ENCODE measurements at places on chromosomes 5 and 9. TPM values are rescaled to one million over a fixed set of nuclear protein-coding genes. Genes with fewer than 3 reads are reported as not detected.

The SPATA31A3 gene
- polyA plus RNA-seq: not detected

The NUTM2F gene
- not detected for polyA plus RNA-seq

The GCNT1 gene
- polyA plus RNA-seq: 4.0 TPM

- no peak for DNase-seq
Measured at GRCh38 chr5:140398379-140398811, 3.2 kb upstream of the ANKHD1 start.

DNA sequence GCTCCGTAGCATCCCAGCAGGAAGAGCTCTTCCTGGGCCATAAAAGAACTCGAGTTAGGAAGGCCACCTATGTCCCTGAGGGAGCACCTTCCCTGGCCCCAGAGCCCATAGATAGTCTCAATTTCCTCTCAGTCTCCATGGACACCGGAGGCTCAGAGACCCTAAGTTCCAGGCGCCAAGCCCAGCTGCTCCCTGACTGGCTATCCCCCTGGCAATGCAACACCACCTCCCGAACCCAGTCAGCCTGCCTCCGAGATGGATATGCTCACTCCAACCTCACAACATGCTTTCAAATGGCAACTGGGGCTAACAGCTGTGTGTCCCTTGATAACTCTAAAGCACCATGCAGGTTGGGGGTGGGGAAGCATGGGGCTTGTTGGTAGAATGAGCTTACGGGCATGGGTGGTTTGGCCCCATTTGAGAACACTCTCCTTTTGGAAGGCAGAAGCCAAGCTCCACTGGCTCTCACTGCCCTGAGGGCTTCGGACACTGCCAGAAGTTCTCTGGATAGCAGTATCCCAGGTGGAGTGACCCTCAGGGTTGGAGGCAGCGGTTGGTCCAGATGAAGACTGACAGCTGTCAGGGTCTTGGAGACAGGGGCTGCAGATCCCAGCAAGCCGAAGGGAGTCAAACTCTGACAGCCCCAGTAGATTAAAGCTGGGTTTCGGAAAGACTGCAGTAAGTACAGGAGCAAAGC, 165.3 kb downstream of the PAX5 start:
- no peak for DNase-seq

- no peak for DNase-seq
Measured at GRCh38 chr5:156148301-156148700, 178.7 kb upstream of the SGCD start.

DNA sequence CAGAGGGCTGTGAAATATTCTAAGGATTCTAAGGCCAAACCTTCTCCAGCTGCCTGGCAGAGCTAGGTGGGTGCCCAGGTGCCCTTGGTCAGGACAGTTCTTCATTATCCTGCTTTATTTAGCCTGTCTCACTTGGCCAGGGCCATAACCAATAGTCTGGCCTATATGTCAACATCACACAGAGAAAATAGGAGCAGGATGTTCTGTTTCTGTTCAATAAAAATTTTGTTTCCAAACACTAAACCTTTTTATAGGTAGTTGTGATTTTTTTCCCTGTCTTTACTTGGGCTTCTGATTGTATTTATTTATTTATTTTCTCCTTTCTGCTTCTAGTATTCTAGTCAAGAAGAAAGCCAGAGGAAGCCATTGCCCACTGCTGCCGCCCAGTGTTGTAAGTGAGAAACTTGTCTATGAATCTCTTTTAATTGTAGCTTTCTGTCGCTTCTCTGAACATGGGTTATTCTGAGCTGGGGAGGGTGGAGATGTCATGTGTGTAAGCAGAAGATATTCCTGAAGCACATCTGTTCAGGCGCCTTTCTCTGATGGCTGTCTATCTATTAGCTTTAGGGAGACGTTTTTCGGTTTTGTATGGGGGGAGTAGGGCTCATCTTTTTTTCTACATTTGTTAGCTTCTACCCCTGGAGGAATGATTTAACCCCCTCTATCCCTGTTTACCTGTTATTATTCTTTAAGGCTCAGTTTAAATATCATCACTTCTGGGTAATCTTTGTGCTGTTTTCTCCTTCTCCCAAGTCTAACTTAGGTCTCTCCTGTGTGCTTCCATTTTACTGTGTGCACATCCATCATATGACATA, 97.1 kb downstream of the UNC13B start:
- peak; percentile 59 for DNase-seq

DNA sequence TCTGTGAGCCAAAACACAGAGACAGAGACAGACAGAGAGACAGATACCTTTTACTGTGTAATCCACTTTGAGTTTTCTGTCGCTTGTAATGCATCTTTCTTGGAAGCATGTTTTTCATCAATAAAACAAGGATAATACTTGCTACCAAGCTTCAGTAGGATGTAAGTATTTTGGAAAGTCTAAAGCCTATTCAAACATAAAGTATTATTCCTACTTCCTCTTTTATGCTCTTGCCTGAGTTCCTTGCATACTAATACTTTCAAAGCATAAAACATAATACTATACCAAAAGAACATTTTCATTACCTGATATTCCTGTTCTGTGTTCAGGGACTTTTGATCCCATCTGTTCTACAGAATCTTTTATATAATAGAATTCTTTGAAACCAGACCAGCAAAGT, 64.5 kb upstream of the SLC30A5 start:
- no peak for DNase-seq

Data from right renal cortex interstitium (tissue), 3 donors.